ENCODE measurements at places on chromosomes 3 and 15.

- no peak for DNase-seq
These were observed 502 bp upstream of the TIMP4 start for GRCh38 chr3:12159227-12159601.

DNA sequence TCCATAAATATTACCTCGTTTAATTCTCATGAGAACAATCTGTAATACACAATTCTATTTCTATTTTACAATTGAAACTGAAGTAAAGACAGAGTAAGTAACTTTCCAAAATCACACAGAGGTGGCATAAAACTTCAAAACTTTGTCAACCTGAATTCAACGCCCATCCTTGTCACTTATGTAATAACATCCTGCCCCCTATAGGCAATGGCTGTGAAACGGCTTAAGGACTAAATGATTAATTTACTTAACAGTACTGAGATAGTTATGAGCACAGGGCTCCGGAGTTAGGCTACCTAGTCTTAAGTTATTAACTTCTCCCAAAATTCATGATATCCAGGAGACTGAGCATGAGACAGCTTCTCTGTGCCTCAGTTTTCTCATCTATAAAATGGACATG lies 293.1 kb upstream of the CHRM5 start:
- DNase-seq, result no peak

- peak; percentile 75 for DNase-seq
These were observed 3.8 kb upstream of the LOXL1 start for GRCh38 chr15:73922186-73923151.

- DNase-seq, result no peak
These were observed 64.2 kb upstream of the MME start for GRCh38 chr3:155015776-155016436.

GRCh38 chr3:170196833-170197232 lies 15.3 kb upstream of the PHC3 start:
- no peak for DNase-seq

DNA sequence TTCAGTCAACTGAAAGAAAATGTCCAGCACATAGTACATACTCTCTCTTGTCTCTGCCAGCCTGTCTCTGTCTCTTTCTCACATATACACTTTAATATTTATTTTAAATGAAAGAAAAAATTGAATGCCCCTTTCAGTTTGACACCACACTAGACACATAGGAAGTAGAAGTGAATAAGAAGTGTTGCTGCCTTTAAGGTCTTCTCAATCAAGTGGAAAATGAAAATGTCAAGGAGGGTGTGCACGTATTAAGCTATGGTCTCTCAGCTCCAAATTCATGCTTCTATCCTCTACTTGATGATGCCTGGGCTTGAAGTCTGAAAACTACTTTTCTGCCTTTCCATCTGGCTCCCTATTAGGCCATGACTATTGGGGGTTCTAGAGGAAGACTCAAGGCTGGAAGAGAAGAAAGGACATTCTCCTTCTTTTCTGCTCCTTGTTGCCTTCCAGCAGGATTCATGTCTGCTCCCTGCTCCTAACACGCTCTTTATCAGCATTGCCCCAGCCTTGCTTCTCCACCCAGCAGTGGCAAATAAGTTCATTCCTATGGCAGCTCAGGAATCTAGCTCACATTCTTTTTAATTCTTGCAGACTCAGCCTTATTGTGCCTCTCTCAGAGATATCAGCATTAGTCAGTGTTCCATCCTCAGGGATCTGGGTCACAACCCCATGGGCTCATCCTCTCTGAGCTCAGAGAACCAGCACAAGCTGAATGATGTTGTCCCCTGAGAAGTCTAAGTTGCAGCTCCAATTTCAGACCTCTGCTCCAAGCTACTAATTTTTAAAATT lies 609.1 kb upstream of the GRM7 start:
- no peak for DNase-seq

GRCh38 chr3:140386357-140387100 lies 291.3 kb upstream of the TRIM42 start:
- peak; percentile 41 for DNase-seq

Data from left hindlimb (tissue), 1 donor.